ENCODE measurements at places on chromosomes 6 and 20.

GRCh38 chr6:36949636-36950035 lies 4.9 kb upstream of the PI16 start:
- DNase-seq = no peak

DNA sequence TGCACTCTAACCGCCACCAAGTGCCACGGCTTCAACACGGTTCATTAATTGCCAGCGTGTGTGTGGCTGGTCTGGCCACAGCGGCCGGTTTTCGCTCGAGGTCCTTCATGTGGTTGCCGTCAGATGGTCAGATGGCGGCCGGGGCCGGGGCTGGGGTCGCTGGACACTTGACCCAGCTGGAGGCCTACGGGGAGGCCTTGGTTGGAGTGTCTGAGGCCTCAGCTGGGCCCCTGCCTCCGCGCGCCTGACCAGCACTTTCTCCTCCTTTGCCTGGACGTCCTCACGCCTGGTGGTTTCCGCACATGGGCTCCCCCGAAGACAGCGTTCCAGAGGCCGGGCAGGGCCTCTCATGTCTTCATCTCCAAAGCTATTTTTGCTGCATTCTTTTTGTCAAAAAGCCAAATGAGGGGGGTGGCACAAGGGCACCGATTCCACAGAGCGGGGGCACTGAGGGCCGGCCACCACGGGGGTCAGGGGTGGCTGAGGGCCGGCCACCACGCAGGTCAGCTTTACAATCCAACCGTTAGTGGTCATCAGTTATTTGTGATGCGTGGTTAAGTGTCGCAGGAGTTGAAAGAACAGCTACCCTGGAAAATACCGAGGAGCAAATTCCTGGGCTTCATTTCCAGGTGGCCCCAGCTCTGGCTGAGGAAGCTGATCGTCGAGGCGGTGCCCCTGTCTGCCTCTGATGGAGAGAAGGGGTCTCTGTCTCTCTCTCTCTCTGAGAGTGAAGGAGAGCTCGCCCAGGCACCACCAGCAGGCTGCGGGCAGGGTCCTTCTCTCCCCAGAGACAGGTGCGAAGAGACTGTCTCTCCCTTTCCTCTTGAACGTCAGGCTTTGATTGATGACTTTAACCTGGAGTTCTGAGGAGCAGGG lies 50.5 kb upstream of the FRMD1 start:
- no peak for DNase-seq

DNA sequence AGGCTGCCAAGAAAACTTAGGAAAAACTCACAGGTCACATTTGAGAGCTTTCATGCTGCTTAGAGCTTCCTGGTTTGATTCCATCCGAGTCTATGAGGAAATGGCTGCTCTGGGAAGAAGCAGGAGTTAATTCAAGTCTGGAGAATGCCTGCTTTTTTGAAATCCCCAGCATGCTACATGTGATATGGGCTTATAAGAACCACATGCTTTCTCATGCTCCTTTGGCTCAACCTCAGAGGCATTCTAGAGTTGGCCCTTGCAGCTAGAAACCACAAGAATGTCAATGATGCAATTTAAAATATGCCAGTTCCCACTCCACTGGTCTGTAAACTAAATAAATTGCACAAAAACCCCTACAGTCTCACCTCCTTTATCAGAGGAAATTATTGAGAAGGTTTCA lies 142.9 kb upstream of the OLIG3 start:
- DNase-seq = no peak

GRCh38 chr20:63475209-63475608 lies 2.8 kb upstream of the KCNQ2 start:
- DNase-seq = no peak

DNA sequence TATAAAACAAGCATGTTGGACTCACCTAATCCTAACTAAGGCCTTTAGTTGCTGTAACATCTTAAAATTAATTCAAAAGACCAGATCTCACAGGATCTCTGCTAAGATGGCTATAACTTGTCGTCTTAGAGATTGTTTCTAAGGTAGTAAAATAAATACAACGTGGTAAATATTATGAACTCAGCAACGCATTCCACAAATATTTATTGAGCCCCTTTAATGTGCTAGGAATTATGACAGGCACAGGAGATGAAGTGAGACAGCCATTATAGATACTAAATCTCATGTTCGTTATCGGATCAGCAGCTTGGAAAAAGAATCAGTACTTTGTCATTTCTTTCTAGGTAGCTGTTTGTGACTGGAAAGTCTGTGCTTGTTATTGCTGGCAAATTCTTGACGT lies 20.9 kb upstream of the MCM3 start:
- no peak for DNase-seq

DNA sequence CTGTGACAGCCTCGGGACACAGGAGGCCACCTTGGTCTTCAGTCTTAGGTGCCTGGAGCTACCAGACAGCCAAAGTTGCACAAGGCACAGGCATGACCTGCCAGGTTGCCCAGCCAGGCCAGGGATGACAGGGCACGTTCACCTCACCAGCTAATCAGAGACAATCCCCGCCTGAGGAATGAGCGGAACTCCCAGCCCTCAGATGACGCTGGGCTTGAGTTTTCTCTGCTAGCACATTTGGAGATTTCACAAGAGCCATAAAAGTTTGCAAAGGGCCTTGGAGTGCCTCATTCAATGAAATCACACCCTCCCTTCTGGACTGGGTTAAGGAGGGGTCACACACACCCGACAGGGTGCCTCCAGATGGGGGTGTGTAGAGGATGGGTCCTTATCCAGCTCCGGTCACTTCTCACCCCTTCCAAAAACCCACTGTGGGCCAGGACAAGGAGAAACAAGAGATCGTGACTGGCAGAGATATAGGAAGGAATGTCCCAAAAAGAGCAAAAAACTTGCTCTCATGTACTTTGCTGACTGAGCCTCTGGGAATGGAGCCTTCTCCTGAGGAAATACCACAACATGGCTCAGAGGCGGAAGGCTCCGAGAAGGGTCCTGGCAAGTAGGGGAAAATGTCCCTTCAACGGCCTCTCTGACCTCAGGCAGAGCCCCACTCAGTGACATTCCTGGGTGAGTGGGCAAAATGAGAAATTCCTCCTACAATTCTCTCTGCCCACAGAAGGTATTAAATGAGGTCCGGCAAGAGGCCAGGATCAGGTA lies 121.6 kb downstream of the ISM1 start:
- no peak for DNase-seq

GRCh38 chr6:79810185-79810705 lies 137.1 kb downstream of the ELOVL4 start:
- DNase-seq = no peak

GRCh38 chr6:21731411-21732031 lies 138.0 kb downstream of the SOX4 start:
- no peak for DNase-seq

- no peak for DNase-seq
Observed at GRCh38 chr6:37972994-37973757, 153.6 kb downstream of the ZFAND3 start.

GRCh38 chr20:920311-920710 lies 4.2 kb upstream of the ANGPT4 start:
- no peak for DNase-seq

DNA sequence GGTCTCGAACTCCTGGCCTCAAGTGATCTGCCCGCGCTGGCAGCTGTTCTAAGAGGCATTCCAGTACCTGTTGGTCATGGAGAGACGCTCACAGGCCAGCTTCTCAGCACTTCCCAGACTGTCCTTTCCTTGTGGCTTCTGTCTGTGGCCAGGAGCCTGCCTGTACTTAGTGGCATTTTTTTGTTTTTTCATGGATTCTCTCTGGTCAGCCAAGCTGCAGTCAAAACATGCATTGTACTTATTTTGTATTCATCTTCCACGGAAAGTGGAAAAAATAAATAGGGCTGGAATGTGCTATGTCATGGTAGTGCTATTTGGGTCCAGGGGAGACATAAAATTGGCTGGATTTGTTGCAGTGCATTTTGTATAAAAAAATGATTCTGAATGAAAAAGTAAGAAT lies 29.1 kb downstream of the ZDHHC14 start:
- no peak for DNase-seq

DNA sequence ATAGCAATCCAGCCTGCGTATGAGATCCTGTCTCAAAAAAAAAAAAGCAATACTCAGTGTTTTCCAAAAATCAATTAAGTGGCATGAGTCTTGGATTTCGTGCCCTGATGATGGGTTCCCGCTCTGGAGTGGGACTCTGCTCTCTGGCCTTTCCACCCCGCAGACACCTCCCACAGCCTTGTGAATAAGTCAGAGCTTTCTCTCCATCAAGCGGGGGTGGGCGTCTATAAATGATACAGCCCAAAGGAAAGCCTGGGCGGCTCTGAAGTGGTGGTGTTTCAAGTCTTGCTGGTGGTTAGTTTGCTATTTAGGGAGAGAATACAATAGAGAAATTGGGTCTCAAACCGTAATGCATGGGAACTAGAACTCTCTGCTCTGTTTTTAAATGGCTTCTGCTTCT lies 52.5 kb upstream of the TAGAP start:
- DNase-seq = no peak

DNA sequence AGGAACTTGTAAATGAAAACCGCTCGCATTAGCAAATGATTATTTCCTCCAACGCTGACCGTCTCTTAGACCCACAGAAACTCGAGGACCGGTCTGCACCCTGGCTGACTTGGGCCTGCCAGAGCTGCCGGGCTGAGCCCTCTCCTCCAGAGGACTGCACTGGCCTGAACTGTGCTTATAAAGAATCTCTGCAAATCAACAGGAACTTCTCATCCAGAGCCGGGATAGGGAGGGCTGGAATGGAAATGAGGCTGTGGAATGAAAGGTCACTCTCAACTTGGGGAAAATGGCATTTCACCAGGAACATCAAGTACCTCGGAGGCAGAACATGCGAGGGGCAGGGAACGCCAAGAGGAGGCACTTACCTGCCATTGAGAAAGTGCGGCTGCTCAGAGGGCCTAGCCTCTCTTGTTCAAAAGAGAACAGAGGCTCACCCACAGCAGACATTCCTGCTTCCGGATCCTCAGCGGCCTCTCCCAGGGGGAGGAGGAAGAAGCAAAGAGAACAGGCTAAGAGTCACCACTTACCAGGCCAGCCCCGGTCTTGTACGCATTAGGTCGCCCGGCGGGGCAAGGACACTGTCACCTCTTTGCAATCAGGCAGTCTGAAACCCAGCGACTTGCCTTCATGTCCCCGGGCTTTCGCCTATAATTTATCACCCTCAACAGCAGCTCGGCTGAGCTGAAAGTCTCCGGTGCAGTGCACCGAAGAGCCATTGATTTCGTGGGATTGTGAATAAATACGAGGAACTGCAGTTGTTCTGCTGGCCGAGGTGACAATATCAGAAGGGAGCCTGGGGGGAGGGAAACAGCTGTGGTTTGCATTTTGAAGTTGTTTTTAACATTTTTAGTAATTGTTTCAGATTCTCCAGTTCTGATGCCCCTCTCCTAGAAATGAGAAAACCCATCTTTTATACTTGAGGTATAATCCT lies 37.6 kb downstream of the ZMYND8 start:
- DNase-seq = no peak

DNA sequence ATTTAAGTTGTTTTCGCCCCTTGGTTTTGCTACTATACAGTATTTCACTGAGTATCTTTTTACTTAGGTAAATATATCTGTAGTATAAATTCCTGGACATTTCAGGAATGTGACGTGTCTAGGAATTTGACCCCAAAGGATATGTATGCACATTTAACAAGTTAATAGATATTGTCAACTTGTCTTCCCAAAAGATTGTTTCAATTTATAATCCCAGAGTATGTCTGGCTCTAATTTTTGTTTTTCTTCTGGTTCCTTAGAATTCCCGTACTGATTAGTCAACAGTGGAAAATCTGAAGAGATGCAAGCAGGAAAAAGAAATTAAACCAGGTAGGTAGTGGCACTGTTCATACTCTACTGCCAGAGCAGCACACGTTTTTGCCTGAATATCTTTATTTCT lies 7.2 kb downstream of the PKIG start:
- no peak for DNase-seq

GRCh38 chr20:41173161-41173721 lies 35.9 kb downstream of the PLCG1 start:
- DNase-seq = peak; percentile 16

- DNase-seq = no peak
Observed at GRCh38 chr6:22135395-22135794, 161.4 kb downstream of the PRL start.

DNA sequence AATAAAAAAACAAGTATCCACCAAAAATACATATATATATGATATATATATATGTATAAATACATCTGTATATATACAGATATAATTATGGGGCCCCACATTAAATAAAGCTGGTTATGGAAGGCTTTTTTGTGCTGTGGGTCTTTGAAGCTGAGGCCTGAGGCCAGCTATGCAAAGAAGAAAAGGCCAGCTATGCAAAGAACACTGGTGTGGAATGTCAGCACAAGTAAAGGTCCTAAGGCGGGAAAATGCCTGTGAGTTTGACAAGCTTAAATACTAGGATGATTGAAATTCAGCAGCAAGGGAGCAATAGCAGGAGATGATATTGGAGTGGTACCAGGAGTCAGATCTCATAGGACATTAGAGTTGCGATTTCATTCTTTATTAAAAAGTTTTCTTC lies 25.2 kb downstream of the ADGRF1 start:
- DNase-seq = no peak

- DNase-seq = no peak
Observed at GRCh38 chr6:53112404-53112803, 36.2 kb downstream of the GCM1 start.

- DNase-seq = no peak
Observed at GRCh38 chr20:33910056-33910455, 83.7 kb upstream of the RALY start.

DNA sequence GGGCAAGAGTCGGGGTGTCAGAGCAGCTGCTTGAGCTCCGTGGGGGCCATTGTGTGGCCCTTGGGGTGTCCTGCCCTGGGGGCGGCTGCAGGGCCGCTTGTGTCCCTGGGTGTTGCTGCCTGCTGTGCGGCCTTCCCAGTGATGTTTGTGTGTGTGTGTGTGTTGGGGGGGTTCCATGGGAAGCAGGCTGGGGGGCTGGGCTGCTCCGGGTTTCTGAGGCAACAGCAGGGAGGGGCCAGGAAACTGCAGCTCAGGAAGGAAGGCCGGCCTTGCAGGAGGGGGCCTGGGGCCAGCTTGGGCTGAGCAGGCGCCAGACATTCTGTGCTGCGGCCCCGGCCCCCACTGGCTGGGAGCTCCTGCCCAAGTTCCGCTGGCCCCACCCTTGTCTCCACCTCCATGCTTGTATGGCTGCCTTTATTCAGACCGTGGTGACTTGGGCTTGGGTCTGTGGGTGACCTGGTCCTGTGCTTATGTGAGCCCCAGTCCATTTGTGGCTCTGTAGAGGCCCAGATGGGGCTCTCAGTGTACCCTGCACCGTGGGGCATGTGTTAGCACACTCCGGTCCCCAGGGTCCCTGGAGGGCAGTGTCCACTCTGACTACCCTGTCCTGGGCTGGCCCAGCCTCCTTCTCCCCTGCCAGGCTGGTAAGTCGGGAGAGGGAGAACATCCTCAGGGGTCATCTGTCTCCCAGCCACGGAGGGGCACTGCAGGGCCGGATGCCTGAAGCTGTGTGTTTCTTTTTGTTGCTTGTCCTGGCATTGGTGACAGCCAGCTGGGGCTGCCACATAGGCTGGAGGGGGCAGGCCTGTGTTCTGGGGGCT lies 4.6 kb upstream of the SOX18 start:
- no peak for DNase-seq

DNA sequence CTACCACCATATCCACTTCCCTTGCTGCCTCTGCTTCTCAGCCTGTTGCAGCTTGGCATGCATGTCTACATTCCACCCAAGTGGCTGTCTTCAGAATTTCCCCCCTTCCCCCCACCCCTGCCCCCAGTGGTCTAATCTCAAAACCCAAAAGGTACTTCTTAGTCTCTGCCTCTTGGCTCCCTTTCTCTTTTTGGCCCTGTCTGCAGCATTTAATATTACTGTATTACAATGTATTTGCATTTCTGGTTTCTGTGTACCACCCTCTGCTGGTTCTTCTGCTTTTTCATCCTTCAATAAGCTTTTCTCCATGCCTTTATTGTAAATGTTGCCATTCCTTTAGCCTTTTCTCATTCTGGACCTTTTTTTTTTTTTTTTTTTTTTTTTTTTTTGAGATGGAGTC lies 43.0 kb downstream of the RPRD1B start:
- DNase-seq = no peak

All from activated naive CD4-positive, alpha-beta T cell (primary cell).